ENCODE measurements at places on chromosomes 5 and 9. TPM values are rescaled to one million over a fixed set of nuclear protein-coding genes. Genes with fewer than 3 reads are reported as not detected.

The ACOT12 gene
- not detected for total RNA-seq

The CER1 gene
- total RNA-seq, result not detected

The PLAC8L1 gene
- 3.8 TPM for total RNA-seq

The PCDHGB2 gene
- total RNA-seq, result 0.38 TPM

The PCDHGB1 gene
- total RNA-seq, result 0.20 TPM

The CSF2 gene
- not detected for total RNA-seq

The C9orf153 gene
- not detected for total RNA-seq

The C5orf58 gene
- total RNA-seq, result not detected

DNA sequence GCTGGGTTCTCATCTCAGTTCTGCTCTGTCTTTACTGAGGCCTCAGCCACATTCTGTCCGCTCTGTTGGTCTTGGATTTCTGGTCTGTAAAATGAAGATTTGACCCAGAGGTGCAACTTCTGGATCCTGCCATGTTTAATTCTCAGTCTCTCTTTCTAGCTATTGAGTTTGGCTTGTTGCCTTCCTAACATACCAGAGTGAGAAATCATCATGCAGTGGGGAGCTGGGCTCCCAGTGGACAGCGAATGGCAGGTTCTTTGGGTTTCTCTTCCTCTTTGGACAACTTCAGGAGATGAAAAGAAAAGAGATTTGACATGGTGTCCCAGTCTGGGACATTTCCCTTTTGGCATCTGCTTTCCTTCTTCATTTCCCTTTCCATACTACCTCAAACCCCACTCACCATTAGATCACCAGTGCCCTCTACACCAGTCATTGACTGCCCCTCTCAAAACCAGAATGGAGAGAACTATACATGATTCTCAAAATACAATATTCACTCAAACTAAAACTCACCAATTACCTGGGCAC is 334.7 kb downstream of the ACTL7B start:
- no peak for DNase-seq

GRCh38 chr5:88142886-88143692 is 125.6 kb downstream of the TMEM161B start:
- DNase-seq, result no peak

DNA sequence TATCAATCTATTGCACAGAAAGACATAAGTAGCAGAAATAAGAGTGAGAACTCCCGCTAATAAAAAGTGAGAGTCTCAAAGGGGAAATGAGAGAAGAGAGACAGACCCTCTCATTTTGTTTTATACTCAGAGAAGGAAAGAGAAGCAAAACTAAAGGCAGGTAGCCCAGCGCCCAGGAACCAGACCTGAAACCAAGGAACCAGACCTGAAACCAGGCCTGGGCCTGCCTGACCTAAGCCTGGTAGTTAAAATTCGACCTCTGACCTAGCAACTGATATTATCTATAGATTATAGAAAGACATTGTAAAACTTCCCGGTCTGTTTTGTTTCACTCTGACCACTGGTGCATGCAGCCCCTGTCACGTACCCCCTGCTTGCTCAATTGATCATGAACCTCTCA is 134.5 kb upstream of the SEMA6A start:
- DNase-seq, result no peak

DNA sequence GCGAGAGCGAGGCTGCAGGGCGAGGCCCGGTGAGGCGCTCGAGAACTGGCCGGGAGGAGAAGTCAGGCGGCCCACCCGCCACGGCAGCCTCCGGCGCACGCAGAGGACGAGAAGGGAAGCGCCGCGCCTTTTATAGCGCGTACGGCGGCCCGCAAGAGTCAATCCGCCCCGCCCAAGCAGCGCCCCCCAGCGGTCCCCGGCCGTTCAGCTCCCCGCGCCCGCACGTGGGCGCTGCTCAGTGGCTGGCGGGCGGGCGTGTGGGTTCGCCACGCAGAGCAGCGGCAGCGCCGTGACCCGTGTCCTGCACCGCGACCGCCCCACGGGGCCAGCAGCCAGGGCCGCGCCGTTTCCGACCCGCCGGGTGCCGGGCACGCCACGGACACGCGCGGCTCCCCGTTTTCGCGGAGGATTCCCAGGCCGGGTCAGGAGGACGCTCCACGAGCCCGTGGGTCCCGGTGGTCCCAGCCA is 14.6 kb downstream of the LCN10 start:
- DNase-seq, result peak; percentile 87

- no peak for DNase-seq
These were observed 102.5 kb downstream of the TLE4 start for GRCh38 chr9:79674052-79674777.

- no peak for DNase-seq
These were observed 11.7 kb upstream of the TENT4A start for GRCh38 chr5:6701491-6701890.

DNA sequence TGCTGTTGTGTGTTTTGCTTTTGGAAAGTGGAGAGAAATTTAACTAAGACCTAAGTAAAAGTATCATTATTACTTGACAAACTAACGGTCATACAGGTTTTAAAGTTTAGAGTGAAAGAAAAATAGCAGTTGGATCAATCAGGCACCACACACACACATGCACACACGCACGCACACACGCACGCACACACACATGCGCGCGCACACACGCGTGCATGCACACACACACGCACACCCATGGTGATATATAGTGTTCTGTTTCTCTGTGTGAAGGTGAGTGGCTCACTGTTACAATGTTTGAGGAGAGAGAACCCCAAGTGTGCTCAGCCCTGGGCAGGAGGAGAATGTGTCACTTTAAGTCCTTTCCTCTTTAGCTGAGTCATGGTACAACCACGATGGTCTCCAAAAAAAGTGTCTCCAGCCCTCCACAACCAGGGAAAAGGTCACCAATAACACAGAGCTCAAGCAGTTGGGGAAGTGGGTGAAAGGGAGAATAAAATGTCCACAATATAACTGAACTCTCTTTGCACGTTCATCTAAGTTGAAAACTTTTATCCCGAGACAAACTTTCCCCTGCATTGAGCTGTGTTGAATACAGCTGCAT is 3.2 kb downstream of the ZNF366 start:
- DNase-seq, result no peak

DNA sequence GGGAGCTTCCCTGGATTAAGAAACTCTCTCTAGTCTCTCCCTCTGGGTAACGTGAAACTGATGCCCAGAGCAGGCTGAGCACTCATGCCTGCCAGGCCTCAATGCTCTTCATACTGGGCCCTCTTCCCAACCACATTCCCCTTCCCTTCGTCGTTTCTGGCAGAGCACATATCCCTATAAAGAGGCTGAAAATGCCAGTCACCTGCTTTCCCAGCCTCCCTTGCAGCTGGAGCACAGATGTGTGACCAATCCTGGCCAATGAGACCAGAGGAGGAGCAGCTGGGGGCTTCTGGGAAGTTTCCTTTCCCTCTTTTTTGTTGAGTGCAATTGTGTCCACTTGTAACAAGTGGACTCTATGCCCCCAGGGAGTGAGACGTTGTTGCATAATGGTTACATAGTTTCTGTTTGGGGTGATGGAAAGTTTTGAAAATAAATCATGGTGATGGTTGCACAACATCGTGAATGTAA is 30.2 kb upstream of the SMIM23 start:
- DNase-seq, result no peak

DNA sequence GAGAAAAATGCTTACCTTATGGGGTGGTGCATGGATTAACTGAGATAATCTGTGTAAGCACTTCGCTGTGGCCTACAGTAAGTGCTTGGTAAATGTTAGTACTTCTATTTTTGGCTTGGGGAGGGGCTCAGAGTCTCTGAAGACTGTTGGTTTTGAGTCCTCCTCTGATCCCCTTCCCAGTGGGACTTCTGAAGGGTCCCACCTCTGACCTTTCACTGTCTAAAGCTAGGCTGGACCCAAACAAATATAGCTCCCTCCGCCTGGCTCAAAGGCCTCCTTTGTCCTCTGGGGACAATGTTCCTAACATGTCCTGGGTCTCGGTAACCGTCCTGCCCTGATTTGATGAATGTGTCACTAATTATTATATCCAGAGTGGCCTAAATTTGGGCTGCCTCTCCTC is 34.8 kb downstream of the CAMK2A start:
- DNase-seq, result no peak

- no peak for DNase-seq
These were observed 95.9 kb downstream of the FBXO4 start for GRCh38 chr5:42020788-42021530.

DNA sequence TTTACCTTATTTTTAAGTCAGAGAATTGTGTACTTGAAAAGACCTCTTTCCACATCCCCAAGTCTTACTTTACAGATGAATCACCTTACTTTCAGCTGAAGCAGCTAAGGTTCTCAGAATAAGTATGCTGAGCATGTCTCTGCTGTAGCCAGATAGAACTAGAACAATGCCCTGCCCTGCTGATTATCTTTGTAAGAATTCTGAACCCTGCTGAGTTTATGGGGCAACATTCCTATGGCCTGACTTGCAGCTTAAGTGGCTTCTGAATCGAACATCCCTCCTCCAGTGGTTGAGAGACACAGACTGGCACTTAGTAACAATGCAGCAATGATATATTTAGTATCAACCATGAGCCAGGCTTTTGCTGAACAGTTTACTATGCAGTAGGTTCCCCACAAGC is 592.0 kb upstream of the WWC1 start:
- peak; percentile 79 for DNase-seq

DNA sequence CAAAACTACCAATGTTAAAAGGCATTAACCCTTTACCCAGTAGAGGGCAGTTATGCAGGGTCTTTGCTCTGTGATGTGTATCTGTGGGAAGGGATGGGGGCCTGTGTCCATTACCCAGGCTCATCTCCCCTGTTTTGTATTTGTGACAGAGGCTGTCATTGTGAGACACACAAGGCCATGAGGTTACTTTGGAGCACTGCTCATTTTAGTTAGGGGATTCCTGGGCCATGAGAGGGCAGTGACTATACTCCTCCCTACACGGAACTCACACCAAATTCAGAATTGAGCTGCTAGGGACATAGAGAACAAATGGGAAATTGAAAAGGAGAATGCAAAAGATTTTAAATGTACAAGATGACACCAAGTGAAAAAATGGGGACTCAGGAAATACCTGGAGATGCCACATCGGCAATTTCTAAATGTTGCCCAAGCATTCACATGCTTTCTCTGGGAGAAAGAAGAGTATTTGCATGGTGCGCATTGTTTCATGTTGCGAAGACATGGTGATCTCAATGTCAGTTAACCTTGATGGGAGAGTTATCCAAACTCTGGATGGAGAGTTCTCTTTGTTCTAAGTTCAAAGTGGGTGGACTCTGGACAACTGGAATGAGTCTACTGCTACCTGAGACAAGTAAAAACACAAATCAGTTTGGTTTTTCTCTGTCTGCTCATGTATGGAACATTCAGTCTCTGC is 32.5 kb downstream of the C9orf152 start:
- no peak for DNase-seq

DNA sequence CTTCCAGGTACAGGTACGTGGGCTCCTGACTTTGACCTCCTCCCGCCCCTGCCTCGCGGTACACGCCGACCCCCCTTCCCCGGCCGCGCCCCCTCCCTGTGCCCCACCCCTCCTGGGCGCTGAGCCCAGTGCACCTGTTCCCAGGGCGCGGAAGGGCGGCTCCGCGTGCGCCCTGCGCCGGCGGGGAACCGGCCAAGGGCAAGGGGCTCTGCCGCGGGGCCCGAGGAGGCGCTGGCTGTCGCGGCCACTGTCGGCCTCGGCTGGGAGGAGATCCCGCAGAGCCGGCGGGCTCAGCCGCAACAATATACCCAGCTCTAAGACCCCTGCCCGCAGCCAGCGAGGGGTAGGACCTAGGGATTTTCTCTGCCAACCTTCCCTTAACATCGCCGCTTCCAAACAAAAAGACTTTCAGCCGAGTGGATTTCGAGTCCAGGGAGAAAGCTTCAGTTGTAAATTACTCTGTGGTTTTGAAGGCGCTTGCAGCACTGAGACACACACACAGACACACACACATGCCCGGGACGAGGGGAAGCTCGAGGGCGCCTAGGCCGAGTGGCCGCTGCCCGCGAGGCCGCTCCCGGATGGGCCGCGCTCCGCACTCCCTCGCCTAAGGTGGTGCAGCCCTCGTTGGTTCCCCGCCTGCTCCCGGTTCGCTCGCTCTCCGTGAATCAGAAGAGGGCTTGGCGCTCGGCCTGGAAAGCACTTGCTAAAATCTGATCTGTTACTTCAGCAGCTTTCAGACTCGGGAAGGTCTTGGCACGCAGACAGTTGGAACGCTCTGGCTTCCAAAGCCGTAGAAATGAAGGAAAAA is 1.2 kb downstream of the FGF18 start:
- DNase-seq, result peak; percentile 38

- DNase-seq, result no peak
These were observed 143.4 kb downstream of the MYO10 start for GRCh38 chr5:16792598-16793275.

DNA sequence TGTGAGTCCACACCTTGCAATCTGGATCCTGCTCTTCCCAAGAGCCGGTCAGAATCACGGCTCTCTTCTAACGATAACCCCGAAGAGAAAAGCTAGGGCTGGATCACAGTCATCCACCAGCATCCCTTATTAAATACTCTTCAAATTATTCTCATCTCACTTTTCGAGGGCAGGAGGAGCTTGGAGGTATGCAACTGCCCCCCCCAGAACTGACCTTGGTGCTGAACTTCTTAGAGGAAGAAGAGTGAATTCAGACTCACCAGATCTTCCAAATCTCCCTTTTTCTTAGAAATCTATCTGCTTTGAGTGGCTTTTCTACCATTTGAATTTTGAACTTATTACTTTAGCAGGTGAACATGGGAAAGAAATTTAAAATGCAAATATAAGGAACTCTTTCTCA is 75.7 kb downstream of the MED10 start:
- DNase-seq, result no peak

- DNase-seq, result no peak
These were observed 23.2 kb downstream of the PRUNE2 start for GRCh38 chr9:76882686-76883085.

DNA sequence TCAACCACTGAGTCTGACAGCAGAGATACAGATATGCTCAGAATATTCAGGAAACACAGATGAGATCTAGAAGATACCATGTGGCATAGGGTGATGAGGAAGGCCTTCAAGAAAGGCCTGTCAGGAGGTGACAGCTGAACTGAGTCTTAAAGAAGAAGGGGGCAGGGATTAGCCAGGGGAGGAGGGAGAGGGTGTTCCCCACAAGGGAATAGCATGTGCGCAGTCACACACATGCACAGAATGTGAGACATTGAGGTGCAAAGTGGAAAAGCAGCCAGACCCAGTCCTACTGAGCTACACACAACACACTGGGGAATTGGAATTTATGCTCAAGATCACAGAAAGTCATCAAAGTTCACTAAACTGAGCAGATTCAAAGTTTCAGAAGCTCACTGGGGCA is 3.0 kb upstream of the SLC25A48 start:
- DNase-seq, result no peak

GRCh38 chr5:123138774-123139173 is 49.7 kb downstream of the PRDM6 start:
- no peak for DNase-seq

Measured in Calu3 (cell line).